Cortex of kidney (tissue), 1 donor: ENCODE measurements at places on chromosomes 4 and X.

- no peak for DNase-seq
Measured at GRCh38 chr4:112865443-112865842, 184.0 kb upstream of the ANK2 start.

- no peak for DNase-seq
Measured at GRCh38 chr4:2333356-2333841, 71.5 kb upstream of the MXD4 start.

- DNase-seq, result no peak
Measured at GRCh38 chr4:102819588-102820365, 7.6 kb downstream of the UBE2D3 start.

DNA sequence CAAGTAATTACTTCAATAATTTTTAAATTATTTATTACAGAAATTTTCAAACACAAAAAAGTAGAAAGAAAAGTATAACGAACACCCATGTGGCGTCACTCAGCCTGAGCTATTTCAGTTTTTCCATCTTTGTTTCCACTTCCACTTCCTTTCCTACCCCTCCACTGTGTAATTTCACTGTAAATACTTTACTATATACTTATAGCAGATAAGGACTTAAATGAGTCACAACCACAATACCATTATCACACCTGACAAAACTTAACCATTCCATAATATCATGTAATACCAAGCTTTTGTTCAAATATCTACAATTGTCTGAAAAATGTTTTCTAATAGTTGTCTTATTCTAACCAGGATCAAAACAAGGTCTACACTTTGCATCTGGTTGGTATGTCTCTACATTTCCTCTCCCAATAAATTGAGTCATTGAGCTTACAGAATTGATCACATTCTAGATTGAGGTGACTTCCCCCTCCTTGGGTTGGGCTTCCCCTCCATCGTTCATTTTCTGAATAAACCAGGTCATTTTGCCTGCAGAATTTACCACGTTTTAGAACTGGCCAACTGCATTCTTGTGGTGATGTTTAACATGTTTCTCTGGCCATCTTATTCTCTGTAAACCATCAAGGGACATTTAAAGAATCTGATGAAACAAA lies 48.7 kb downstream of the ATP10D start:
- DNase-seq, result no peak

GRCh38 chrX:119573840-119574393 lies 446 bp upstream of the UBE2A start:
- no peak for DNase-seq
